ENCODE measurements at places on chromosomes 6 and 20. TPM values are rescaled to one million over a fixed set of nuclear protein-coding genes. Genes with fewer than 3 reads are reported as not detected.

HLA-DQB1 gene
- total RNA-seq: 6.9 TPM

STX7 gene
- total RNA-seq: 56.3 TPM

CALHM4 gene
- total RNA-seq: not detected

RNF8 gene
- total RNA-seq: 16.8 TPM

ADGRB3 gene
- 0.63 TPM for total RNA-seq

DSP gene
- 258 TPM for total RNA-seq

GABRR1 gene
- not detected for total RNA-seq

ZNF165 gene
- total RNA-seq: 0.18 TPM

BCAS1 gene
- not detected for total RNA-seq

TMEM74B gene
- 2.7 TPM for total RNA-seq

NOL4L gene
- 15.0 TPM for total RNA-seq

MLN gene
- total RNA-seq: not detected

GRCh38 chr6:106162921-106163320 is 76.8 kb downstream of the PRDM1 start:
- no peak for DNase-seq

DNA sequence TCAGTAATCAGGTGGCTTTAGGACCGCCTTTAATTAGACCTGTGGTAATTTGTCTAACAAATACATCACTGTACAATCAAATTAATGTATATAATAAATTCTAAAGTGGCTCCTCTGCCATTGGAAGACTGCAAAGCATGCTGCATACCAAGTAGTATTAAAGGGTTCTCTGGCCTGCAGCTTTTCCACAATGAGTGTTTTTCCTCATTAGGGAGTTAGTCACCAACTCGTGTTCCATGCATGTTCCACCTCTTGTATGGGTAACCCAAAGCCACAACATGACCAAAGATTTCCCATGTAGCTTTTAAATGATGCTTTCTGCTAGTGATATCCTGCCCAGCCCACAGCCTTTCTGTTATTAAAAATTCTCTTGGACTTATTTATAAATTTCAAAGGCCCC is 218.7 kb downstream of the FUT9 start:
- no peak for DNase-seq

DNA sequence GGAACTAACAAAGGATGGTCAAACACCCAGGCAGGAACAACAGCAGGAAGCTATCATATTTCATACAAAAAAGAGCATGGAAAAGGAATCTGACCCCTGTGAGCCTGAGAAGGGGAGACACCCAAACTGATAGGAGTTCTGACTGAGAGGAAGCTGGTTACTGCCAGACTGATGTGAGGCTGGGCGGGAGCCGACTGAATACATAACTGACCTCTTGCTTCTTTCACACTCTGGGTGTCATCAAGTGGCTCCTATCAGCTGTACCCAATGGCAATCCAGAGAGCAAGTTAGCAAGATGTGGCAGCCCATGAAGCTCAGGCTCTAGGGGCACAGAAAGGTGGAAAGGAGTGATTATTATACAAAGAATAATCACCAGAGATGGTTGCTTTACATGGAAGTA is 795.1 kb upstream of the HS3ST5 start:
- no peak for DNase-seq

GRCh38 chr6:123803504-123804013 is at the start of gene NKAIN2:
TSS of gene NKAIN2 (plus strand) at chr6:123803865.
- DNase-seq: no peak

DNA sequence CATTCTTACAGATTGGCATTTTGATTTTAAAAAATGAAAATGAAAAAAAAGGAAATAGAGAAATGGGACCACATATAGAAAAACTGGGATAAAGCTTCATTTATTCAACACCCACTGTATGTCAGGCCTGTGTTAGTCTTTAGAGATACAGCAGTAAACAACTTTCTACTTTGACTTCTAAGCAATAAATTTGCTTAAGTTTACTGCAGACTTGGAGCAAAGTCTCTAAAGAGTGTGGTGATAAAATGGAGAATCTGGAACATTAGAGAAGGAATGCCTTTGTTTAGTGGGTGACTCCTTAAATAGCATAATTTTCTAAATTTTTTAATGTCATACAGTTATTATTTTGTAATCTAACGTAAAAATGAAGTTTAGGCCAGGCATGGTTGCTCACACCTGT is 80.7 kb upstream of the CNKSR3 start:
- no peak for DNase-seq

- DNase-seq: no peak
Measured at GRCh38 chr6:3085074-3085473, 16.8 kb downstream of the RIPK1 start.

- DNase-seq: no peak
Measured at GRCh38 chr6:95877480-95877879, 138.3 kb upstream of the FUT9 start.

DNA sequence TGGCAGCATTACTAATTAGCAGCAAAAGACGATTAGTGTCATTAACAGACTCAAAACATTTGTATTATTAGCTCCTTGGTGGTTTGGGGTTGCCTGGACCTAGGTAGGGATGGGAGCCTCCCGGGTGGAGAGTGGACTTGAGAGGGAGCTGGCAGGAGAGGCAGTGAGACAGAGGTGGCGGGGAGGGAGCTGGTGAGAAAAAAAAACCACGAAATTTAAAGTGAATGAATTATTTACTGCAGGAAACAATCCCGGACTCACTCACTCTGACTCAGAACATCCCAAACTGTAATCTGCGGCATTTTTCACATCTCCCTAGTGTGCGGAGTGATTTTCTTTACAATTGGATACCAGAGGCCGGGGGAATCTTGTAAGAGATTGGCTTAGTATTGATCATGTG is 14.3 kb upstream of the CDH22 start:
- DNase-seq: no peak

GRCh38 chr6:90605749-90606340 is 19.0 kb upstream of the MAP3K7 start:
- no peak for DNase-seq

DNA sequence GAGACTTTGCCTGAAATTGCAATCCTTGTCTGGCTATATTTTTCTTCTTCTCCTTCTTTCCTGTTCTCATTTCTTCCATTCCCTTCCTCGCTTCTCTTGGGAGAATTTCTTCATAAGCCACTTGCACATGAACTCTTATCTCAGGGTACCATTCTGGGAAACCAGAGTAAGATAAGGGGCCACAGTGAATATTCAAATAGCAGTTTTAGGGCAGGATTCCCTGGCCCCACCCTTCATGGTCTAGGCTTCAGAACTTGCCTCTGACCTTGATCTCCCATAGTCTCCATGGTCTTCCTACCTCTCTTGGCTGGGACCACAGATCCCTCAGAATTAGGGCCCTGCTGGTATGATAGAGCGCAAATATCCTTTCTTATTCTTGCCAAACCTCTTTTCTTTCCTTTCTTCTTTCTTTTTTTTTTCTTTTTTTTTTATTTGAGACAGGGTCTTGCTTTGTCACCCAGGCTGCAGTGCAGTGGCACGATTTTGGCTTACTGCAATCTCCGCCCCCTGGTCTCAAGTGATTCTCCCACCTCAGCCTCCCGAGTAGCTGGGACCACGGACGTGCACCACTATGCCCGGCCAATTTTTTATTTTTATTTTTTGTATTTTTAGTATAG is 123.0 kb upstream of the CITED2 start:
- no peak for DNase-seq

GRCh38 chr20:58774214-58774613 is 76.5 kb downstream of the GNAS-AS1 start:
- DNase-seq: no peak

GRCh38 chr20:2690718-2691117 is 1.9 kb upstream of the EBF4 start:
- no peak for DNase-seq

DNA sequence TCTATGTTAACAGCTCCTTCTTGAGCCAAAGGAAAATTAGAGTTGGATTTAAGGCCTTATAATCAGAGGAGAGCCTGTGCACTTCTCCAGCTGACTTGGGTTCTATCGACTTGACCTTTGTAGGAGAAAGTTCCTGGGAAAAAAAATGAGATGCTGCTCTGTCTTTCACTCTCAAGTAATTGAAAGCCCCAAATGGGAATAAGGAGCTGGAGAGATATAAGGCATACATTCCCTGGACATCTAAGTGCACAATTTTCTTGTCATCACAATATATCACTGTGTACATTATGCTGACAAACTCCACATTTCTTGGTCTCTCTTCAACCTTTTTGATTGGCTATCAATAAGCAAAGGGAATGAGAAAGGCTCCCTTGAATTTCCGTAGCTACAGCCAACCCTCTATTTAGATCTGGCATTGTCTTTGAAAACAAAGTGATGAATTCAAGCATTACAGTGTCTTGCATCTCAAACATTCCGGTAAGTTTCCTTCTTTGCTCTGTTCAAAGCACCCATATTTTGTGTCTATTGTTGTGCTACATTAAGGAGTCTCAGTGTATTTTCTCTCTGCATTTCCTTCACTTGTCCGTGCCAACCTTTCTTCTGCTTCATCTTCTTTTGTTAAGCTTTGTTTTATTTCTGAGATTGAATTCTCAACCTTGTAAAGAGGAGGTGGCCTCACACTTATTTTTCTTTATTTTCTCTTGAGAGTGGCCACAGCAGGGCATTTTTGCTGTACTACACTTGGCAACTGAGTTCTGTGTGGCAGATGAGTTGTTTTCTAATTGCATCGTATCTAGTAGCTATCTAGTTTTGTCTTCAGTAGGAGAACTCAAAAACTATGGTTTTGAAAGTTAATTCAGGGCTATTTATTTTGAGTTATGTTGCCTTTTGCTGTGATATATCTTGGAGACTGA is 450.3 kb upstream of the MAN1A1 start:
- no peak for DNase-seq

DNA sequence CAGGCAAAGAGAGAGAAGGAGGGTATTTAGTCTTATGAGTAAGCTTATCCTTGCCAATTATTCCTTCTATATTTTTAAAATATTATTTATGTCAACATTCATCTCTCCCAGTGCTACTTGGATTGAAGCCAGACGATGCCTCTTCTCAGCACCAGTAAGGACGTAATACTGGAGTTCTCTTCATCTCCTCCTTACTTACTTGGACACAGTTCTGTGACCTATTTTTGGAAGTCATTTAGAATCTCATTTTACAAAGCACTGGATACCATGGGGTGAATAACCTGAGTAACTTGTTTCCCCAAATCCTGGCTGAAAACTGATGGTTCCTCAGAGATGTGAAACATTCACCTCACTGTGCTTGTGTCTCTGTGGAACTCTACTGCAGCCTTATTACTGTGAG is 137.4 kb upstream of the LAMP5 start:
- DNase-seq: no peak

- no peak for DNase-seq
Measured at GRCh38 chr20:3446779-3447178, 24.0 kb upstream of the ATRN start.

DNA sequence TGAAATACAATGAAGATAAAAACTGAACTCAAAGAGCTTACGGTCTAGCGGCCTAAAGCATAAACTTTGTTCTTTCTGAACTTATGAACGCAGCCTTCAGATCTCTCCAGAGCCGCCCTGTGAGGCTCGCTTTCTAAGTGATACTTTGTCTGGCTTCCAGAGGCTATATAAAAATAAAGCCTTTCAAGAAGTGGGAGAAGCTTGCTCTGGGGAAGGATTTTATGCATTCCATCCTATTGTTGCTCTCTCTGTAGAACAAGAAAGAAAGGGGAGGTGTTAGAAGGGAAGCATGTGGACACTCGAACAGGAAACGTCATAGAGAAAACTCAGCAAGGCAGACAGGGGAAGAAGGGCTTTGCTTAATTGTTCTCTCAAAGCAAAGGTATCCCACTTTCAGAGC is 77.0 kb downstream of the TBX18 start:
- no peak for DNase-seq

- no peak for DNase-seq
Measured at GRCh38 chr6:93568169-93568568, 148.8 kb upstream of the EPHA7 start.

DNA sequence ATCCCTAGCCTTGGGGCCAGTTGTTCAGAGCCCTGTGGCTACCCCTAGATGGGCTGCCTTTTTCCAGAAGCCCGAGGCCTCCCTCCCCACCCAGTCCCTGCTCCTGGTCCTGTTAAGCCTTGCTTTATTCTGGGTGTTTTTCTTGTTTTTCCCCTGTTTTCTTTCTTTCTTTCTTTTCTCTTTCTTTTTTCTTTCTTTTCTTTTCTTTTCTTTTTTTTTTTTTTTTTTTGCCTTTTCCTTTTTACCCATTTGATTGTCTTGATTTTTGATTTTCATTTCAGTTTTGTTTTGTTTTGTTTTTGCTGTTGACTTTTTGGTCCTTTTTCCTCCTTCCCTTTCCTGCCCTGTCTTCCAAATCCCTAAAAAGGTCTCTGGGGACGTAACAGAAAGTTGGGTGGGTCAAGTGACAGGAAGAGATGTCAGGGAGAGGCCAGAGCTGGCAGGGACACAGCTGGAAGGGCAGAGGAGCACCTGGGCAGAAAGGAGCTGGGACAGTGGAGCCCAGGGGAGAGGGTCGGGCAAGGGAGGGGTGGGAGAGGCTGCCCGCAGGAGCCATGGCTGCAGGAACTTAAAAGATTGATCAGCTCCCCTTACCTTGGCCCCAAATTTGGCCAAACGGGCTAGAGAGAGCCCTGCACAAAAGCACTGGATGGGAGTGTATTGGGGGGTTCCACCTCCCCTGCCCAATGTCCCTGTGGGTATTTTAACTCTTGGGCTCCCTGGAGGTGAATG is 27.6 kb downstream of the MYH7B start:
- DNase-seq: no peak

DNA sequence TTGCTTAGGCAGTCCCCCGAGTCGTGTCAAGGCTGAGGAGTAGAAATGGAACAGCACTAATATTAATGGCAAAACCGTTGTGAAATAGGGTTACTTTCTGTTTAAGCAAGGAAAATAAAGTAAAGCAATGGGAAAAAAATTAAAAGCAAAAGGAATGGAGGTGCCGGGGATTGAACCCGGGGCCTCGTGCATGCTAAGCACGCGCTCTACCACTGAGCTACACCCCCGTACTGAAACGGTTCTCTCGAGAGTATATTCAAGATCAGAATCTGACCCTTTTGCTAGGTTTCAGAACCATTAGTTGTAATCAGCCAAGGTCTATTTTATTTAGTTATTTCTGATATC is 85.5 kb downstream of the TRIM27 start:
- DNase-seq: peak; percentile 21

GRCh38 chr6:136763716-136764516 is 28.4 kb downstream of the MAP3K5 start:
- no peak for DNase-seq

- DNase-seq: no peak
Measured at GRCh38 chr6:158500016-158500735, 59.7 kb upstream of the TMEM181 start.

DNA sequence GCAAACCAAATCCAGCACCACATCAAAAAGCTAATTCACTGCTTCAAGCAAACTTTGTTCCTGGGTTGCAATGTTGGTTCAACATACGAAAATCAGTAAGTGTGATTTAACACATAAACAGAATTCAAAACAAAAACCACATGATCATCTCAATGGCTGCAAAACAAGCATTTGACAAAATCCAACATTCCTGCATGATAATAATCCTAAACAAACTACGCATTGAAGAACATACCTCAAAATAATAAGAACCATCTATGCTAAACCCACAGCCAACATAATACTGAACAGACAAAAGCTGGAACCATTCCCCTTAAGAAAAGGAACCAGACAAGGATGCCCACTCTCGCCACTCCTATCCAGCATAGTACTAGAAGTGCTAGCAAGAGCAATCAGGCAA is 49.9 kb downstream of the RNGTT start:
- DNase-seq: no peak

Data from heart left ventricle (tissue), 16 donors.